Activated CD4-positive, alpha-beta T cell treated with anti-CD3 and anti-CD28 coated beads, Interleukin-2, amount 10 ng/mL, durations not matched to agents 24 days and 14 days (primary cell): ENCODE measurements at places on chromosomes 13 and 19.

- DNase-seq: no peak
Observed at GRCh38 chr19:7199613-7200533, 94.3 kb downstream of the INSR start.

DNA sequence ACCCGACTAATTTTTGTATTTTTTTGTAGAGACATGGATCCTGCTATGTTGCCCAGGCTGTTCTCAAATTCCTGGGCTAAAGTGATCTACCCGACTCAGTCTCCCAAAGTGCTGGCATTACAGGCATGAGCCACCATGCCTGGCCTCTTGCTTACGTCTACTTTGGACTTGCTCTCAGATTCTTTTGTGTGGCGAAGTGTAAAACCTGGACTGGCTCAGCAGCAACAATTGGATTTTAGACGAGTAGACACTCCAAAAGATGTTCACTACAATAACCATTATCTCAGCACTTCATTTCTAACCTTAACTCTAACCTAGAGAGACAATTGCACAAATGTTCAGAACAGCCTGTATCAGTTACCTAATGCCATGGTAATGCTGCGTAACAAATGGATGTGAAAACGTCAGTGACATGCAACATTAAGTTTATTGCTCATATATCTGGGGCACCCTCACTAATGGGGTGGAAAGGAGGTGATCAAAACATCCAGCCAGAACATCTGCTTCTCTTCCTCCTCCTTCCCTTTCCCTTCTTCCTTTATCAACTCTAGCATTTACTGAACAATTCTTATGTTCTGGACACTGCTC lies 124.9 kb upstream of the MRI1 start:
- no peak for DNase-seq

- DNase-seq: peak; percentile 68
Observed at GRCh38 chr13:48492096-48492440, 40.8 kb downstream of the RCBTB2 start.

GRCh38 chr19:916645-917322 lies 349 bp upstream of the KISS1R start:
- DNase-seq: peak; percentile 66

DNA sequence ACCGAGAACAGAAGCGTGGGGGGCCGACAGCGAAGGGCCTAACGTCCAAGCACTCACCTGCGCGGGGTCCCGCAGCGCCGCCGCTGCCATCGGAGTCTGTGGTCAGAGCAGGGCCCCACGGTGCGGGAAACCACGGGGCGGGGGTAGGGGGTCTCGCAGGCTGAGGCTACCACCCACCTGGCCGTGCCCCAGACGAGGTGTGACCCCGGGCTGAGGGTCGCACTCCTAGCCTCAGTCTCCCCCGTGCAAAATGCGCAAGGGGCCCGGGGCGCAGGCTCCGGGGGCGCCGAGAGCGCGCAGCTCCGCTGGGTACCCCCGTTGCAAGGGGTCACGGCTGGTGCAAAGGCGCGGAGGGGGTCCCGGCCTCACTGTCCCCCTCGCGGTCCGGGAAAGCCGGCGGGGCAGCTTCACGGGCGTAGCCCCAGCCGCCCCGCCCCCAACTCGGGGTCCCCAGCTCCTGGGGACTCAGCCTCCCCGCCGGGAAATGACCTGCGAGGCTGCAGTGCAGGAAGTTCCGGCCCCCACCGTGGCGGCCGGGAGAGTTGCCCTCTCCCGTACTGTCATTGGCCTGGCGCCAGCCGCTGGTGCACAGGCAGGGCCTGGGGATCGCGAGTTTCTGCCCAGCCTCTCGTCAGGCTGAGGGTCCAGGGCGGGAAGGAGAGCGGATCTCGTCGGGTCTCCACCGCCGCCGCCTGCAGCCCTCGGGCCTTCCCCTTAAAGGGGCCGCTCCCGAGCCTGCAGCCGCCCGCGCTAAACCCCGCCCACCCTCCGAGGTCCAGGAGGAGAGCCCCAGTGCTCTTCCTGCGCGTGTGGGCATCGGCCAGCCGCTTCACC lies at the start of gene ZNF792:
TSS of gene ZNF792 (minus strand) at position 657 of the 834 bp plus-strand sequence. CDS start at position 90, 567 bp downstream.
- peak; percentile 84 for DNase-seq

GRCh38 chr13:44648392-44649103 lies 72.4 kb upstream of the TSC22D1 start:
- DNase-seq: no peak

- peak; percentile 90 for DNase-seq
Observed at GRCh38 chr13:52128714-52129700, at the start of gene NEK5. Gene NEK5 (minus strand): TSS chr13:52129073. CDS start chr13:52127482, 1,591 bp downstream.
